ENCODE measurements at places on chromosomes 5 and 9. TPM values are rescaled to one million over a fixed set of nuclear protein-coding genes. Genes with fewer than 3 reads are reported as not detected.

GRCh38 chr9:98958271-98958984 is 14.7 kb downstream of the COL15A1 start:
- H3K4me3 ChIP-seq: peak overlapping the region; percentile 7
- DNase-seq: no peak
- no peaks in the 10 kb centered on the region for H3K27me3 ChIP-seq

GRCh38 chr9:123742009-123742767 is 187.7 kb downstream of the DENND1A start:
- no peaks in the 10 kb centered on the region for H3K36me3 ChIP-seq
- H3K27me3 ChIP-seq: no peaks in the 10 kb centered on the region
- no peak for DNase-seq
- no peak overlapping the region for H3K4me3 ChIP-seq
- H3K27ac ChIP-seq: no peak overlapping the region

GRCh38 chr9:136339173-136339957 is 12.0 kb downstream of the GPSM1 start:
- H3K4me1 ChIP-seq: peaks cover 16% of the 10 kb centered on the region
- no peak for DNase-seq
- peaks cover 24% of the 10 kb centered on the region for H3K36me3 ChIP-seq
- no peaks in the 10 kb centered on the region for H3K27me3 ChIP-seq

DNA sequence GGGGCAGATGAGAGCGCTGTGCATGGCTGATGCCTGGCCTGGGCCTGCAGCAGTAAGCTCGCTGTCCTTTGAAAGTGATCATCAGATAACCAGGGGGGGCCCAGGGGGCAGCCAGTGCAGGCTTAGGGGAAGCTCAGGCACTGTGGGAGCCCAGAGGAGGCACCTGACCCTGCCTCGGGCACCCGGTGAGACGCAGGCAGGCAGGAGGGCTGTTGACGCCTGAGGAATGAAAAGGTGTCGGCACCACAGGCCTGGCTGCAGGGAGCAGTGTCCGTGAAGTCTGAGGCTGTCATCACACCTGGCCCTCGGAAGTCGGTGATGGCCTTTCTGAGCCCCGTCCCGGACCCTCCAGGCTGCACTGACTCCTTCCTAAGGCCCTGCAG is 84.6 kb downstream of the RXRA start:
- DNase-seq: no peak
- H3K36me3 ChIP-seq: no peaks in the 10 kb centered on the region
- H3K27me3 ChIP-seq: no peaks in the 10 kb centered on the region
- H3K4me3 ChIP-seq: no peak overlapping the region
- peak overlapping the region; percentile 88 for H3K27ac ChIP-seq

DNA sequence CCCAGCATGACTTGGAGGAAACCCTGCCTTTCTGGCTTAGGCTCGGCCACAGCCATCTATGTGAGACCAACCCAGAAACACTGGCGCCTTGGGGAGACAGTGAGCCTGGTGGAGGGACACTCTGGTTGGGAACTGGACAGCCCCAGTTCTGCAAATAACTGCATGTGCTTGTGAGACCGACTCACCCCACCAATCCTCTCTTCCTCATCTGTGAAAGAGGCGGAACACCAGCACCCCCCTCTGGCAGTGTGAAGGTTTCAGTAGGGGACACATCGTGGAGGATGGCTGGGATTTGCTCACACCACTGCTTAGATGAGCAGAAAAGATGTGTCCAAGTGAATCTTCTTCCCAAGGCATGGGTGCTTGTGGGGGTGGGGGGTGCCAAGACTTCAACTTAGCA is 43.4 kb upstream of the N4BP3 start:
- H3K4me3 ChIP-seq: no peak overlapping the region
- H3K27ac ChIP-seq: no peak overlapping the region
- H3K4me1 ChIP-seq: peaks cover 3% of the 10 kb centered on the region
- H3K36me3 ChIP-seq: no peaks in the 10 kb centered on the region

- no peak for DNase-seq
- H3K27ac ChIP-seq: no peak overlapping the region
- no peaks in the 10 kb centered on the region for H3K27me3 ChIP-seq
- no peaks in the 10 kb centered on the region for H3K36me3 ChIP-seq
Measured at GRCh38 chr5:122473138-122473843, 161.3 kb downstream of the SNCAIP start.

- no peak overlapping the region for H3K4me3 ChIP-seq
- no peak for DNase-seq
- peaks cover 8% of the 10 kb centered on the region for H3K4me1 ChIP-seq
- H3K27me3 ChIP-seq: no peaks in the 10 kb centered on the region
Measured at GRCh38 chr9:130078547-130078946, 24.8 kb downstream of the GPR107 start.

DNA sequence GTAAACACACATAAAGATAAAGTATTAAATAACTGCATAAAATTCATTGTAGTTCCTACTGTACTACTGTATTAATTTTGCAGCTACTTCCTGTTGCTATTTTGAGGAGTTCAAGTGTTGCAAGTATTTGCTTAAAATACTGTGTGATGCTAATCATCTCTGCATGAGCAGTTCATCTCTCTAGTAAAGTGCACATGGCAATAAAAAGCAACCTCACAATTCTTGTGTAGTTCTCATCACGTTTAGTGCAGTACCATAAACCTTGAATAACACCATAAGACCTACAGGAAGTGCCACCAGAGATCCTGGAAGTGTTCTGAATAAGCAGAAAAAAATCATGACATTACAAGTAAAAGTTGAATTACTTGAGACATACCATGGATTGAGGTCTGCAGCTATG is 34.6 kb downstream of the CPLANE1 start:
- H3K4me1 ChIP-seq: no peaks in the 10 kb centered on the region
- peaks cover 95% of the 10 kb centered on the region for H3K36me3 ChIP-seq
- no peak for DNase-seq
- no peaks in the 10 kb centered on the region for H3K27me3 ChIP-seq

GRCh38 chr5:175609526-175609925 is 48.3 kb upstream of the HRH2 start:
- DNase-seq: no peak
- no peaks in the 10 kb centered on the region for H3K27me3 ChIP-seq
- no peaks in the 10 kb centered on the region for H3K36me3 ChIP-seq
- H3K4me3 ChIP-seq: no peak overlapping the region
- H3K4me1 ChIP-seq: no peaks in the 10 kb centered on the region

- peaks cover 7% of the 10 kb centered on the region for H3K4me1 ChIP-seq
- no peak overlapping the region for H3K27ac ChIP-seq
- no peaks in the 10 kb centered on the region for H3K27me3 ChIP-seq
- DNase-seq: no peak
- H3K4me3 ChIP-seq: no peak overlapping the region
- no peaks in the 10 kb centered on the region for H3K36me3 ChIP-seq
Measured at GRCh38 chr5:40386289-40386688, 293.4 kb upstream of the PTGER4 start.

GRCh38 chr9:5095795-5096194 is 89.6 kb downstream of the INSL6 start:
- no peaks in the 10 kb centered on the region for H3K4me1 ChIP-seq

DNA sequence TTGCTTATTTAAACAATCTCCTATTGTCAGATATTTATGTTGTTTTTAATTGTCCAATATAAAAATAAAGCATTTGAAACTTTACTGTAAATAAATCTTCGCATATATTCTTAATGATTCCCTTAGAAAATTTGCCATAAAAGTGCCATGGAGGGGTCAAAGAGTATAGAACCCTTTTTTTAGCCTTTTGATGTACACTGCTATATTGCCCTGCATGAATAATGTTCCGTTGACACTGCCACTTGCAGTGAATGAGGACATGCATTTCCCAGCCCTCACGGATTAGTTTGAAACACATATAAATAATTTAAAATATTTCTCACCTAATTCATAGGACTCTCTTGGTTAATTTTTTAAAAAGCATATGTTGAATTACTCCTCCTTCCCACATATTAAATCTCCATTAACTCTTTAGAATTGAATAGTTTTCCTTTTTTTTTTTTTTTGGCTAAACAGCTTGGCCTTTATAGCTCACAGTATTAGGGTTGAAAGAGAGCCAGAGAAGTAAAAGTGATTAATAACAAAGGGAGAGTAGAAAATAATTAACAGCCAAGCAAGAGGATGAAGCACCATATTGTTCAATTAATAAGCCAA is 129.8 kb upstream of the SGCD start:
- H3K4me1 ChIP-seq: no peaks in the 10 kb centered on the region
- DNase-seq: no peak
- H3K4me3 ChIP-seq: no peak overlapping the region
- no peak overlapping the region for H3K27ac ChIP-seq

GRCh38 chr9:2466703-2467102 is 154.9 kb upstream of the VLDLR start:
- H3K27ac ChIP-seq: no peak overlapping the region
- no peaks in the 10 kb centered on the region for H3K27me3 ChIP-seq
- no peaks in the 10 kb centered on the region for H3K4me1 ChIP-seq
- no peak overlapping the region for H3K4me3 ChIP-seq

Gene OLFML2A
- 21.7 TPM for total RNA-seq

Gene ZNF483
- 0.76 TPM for total RNA-seq

Gene PCSK1
- total RNA-seq: 0.19 TPM

Gene SNX30
- total RNA-seq: 9.7 TPM

Gene TMC1
- 1.1 TPM for total RNA-seq

Gene CDKN2A
- 1.5 TPM for total RNA-seq

Gene PCDHA1
- not detected for total RNA-seq
